A375 (cell line): ENCODE measurements at places on chromosomes 1 and 21. TPM values are rescaled to one million over a fixed set of nuclear protein-coding genes. Genes with fewer than 3 reads are reported as not detected.

The APOBEC4 gene
- total RNA-seq, result not detected in 2 replicates

The OPRD1 gene
- total RNA-seq, result 6.7 and 6.9 TPM in 2 replicates

The UCHL5 gene
- 85.7 and 93.7 TPM in 2 replicates for total RNA-seq

The RGL1 gene
- 4.8 and 5.4 TPM in 2 replicates for total RNA-seq

The CLCA2 gene
- 0.08 TPM in 1 of 2 replicates, not detected in the other for total RNA-seq

The BRINP2 gene
- total RNA-seq, result 1.2 and 1.5 TPM in 2 replicates

The FOXO6 gene
- total RNA-seq, result 0.45 and 0.90 TPM in 2 replicates

The CENPF gene
- 131 and 172 TPM in 2 replicates for total RNA-seq

The TRIM17 gene
- not detected in 2 replicates for total RNA-seq

The LCA5L gene
- 0.90 and 1.3 TPM in 2 replicates for total RNA-seq

The RFX5 gene
- total RNA-seq, result 99.2 and 108 TPM in 2 replicates
